Stimulated activated CD4-positive, alpha-beta T cell treated with anti-CD3 and anti-CD28 coated beads, Interleukin-1b, Interleukin-23, amount 100 ng/mL, for 4 hours (primary cell): ENCODE measurements at places on chromosomes 3 and 15.

DNA sequence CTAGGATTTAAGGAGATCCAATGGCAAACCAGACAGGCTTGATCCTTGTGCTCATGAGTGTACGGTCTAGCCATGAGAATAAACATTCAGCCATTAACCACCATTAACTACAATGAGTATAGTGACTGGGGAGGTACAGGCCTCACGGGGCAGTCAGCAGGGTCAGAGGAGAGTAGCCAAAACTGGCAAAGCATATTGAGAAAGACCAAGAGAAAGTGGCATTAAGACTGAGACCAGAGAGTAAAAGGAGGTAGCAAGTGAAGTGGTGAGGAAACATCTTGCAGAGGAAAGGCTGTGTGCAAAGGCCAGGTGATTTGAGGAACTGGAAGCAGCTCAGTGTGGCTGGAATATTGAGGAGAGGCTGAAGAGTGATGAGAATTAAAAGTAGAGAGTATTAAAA lies 407.2 kb upstream of the LMCD1 start:
- DNase-seq: no peak

- DNase-seq: no peak
These were observed 38.2 kb downstream of the STAG1 start for GRCh38 chr3:136714020-136714419.

GRCh38 chr3:64825404-64826120 lies 137.8 kb upstream of the ADAMTS9 start:
- DNase-seq: no peak

- no peak for DNase-seq
These were observed 33.0 kb downstream of the PTPRG start for GRCh38 chr3:61594144-61594963.

- DNase-seq: no peak
These were observed 34.0 kb downstream of the CBLB start for GRCh38 chr3:105834768-105835167.

DNA sequence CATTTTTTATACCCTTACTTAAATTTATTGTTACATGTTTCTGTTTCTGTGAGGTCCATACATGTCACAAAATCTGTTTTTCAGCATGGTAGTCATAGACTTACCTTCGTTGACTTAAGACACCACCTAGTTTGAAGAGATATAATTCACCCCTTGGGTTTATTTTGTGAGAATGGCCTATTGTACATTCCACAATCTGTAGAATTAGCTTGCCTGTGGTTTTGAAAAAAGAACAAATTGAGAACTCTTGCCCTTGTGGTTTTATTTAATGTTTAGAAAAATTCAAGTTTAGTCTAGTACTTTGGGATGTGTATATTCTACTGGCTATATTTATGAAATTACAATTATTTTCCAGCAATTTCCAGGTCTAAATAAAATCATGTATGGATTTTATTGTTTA lies 31.6 kb downstream of the FILIP1L start:
- DNase-seq: no peak

- DNase-seq: no peak
These were observed 86.6 kb downstream of the SNRK start for GRCh38 chr3:43372809-43373559.

DNA sequence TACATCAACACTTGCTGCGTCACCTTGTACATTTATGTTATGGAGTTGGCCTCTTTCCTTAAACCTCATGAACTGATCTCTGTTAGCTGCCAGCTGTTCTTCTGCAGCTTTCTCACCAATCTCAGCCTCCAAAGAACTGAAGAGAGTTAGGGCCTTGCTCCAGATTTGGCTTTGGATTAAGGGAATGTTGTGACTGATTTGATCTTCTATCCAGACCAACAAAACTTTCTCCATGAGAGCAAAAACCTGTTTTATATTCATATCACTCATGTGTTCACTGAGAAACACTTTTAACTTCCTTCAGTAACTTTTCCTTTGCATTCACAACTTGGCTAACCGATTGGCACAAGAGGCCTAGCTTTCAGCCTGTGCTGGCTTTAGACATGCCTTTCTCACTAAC lies 1156.0 kb upstream of the CADM2 start:
- DNase-seq: no peak

DNA sequence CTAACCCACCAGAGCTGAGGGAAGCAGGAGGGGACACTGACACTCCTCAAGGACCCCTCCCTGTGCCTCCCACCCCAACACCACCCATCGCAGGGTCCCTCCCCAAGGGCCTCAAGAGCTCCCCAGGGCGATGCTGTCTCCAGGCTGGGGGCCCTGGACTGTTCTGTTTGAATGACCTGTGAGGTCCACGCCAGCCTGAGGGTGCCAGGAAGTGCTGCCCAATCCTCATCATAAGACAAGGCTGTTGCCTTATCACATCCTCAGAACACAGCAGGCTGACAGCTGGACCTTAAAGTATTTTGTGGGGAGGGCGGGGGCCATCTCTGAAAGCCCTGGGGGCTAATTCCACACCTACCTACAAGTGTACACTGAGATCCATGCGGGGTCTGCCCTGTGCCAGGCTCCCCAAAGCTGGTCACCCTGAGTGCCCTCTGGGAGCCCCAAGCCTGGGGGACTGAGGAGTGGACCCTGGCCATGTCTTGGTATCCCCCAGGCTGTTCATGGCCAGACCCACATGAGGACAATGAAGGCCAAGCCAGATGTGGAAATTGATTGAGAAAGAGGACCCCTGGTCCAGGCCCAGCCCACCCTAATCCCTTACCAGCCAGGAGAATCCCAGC lies 23.8 kb upstream of the GOLGA6C start:
- DNase-seq: no peak

DNA sequence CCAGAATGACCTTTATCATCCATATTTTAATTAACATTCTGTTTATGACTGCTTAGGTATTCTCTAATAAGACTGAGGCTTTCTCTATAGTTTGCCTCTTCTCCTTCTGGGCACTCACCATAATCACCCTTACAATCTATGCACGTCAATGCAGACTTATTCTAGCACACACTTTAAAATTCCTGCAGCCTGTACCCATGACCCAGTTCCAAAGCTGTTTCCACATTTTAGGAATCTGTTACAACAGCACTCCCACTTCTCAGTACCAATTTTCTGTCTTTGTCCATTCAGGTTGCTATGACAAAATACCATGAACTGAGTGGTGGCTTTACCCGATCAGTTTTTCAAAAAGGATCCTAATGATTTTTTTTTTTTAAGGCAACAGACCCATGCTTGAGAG lies 103.5 kb downstream of the SOX14 start:
- no peak for DNase-seq

GRCh38 chr15:28989239-28989830 lies 103.6 kb downstream of the APBA2 start:
- DNase-seq: no peak

DNA sequence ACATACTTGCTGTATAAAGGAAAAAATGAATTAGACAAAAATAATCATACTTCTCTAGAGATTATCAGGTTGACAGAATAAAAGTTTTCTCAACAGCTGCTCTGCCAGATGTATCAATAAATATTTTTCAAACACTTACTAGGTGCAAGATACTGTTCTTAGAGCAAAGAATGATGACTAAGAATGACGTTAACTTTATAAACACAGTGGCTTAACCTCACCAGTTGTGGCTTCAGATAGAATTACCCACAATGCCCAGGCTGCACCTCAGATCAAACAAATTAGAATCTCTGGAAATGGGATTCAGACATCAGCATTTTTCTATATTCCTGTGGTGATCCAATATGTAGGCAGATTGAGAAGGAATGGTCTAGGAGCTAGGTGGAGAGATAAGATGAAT lies 422.4 kb upstream of the ATP11B start:
- DNase-seq: no peak

DNA sequence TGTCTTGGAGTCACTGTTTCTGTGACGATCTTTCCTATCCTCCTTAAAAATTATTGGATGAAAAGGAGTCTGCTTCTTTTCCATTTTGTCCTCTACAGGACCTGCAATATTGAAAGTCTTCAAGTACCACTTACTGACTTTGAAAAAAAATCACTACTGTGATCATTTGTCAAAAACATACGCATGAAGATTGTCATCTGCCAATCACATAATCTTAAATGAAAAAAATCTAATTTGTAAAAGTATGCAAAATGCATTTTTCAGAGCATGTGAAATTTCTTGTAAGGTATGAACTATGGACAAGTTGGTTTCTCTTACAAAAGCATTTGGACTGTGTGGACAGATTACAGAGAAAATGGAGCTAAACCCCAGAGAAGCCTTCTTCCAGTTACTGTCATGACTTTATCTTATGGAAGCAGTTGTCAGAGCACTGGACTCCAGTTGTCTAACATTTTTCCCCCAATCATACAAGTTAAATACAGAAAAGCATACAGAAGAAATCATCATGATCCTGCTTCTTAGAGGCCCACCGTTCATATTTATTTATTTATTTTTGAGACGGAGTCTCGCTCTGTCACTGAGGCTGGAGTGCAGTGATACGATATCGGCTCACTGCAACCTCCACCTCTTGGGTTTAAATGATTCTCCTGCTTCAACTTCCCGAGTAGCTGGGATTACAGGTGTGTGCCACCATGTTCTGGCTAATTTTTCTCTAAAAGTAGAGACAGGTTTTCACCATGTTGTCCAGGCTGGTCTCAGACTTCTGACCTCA lies 3.4 kb upstream of the PXK start:
- no peak for DNase-seq

DNA sequence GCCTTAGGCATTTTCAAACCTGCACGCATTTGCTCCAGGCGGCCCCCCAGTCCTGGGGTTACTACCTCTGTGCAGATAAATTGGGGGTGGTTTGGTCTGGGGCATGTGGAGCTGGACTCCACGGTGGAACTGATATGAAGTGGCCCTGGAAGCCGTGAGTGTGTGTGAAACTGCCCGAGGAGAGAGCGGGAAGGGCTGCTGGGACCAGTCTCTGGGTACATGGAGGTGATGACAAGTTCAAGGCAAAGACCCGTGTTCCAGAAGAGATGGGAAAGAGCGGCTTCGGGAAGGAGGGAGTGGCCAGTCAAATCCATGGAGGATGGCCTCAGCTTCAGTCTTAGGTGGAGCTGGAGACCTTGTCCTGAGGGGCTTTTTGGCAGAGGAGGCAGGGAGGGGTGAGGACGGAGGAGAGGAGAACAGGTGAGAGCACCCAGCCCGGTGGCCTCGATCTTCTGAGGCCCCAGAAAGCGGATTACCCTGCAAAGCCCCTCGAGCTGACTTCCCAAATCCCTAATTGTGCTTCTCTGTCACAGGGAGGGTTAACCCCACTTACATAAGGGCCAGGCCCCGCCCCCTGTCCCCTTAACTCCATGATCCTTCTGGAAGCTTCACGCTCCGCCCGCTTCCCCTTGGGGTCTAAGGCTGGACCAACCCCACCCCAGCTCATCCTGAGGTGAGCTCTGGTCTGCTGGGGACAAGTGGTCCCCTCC lies 1.9 kb upstream of the NR2E3 start:
- no peak for DNase-seq

GRCh38 chr15:39028069-39028468 lies 463.5 kb upstream of the RASGRP1 start:
- no peak for DNase-seq

GRCh38 chr3:186251948-186252619 lies 110.0 kb downstream of the DGKG start:
- no peak for DNase-seq

GRCh38 chr15:59443341-59444072 lies 5.5 kb downstream of the FAM81A start:
- DNase-seq: no peak

GRCh38 chr3:149085828-149086231 lies 503 bp downstream of the HLTF start:
- no peak for DNase-seq

GRCh38 chr15:38689522-38689921 lies 124.9 kb upstream of the RASGRP1 start:
- DNase-seq: no peak

- no peak for DNase-seq
These were observed 77.7 kb downstream of the ABHD5 start for GRCh38 chr3:43768381-43768973.

DNA sequence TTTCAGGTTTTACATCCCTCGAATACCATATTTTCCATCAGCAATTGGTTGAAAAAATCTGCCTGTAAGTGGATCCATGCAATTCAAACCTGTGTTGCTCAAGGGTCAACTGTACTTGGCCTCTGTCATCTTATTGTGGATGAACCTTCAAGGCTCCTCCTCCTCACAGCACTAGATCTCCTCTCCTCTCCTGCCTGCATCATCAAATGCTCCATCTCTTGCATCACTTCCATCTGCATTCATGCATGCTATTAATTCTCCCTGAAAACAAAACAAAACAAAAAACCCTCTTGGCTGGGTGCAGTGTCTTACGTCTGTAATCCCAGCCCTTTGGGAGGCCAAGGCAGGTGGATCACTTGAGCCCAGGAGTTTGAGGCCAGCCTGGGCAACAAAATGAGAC lies 10.1 kb downstream of the BCL2L10 start:
- no peak for DNase-seq

DNA sequence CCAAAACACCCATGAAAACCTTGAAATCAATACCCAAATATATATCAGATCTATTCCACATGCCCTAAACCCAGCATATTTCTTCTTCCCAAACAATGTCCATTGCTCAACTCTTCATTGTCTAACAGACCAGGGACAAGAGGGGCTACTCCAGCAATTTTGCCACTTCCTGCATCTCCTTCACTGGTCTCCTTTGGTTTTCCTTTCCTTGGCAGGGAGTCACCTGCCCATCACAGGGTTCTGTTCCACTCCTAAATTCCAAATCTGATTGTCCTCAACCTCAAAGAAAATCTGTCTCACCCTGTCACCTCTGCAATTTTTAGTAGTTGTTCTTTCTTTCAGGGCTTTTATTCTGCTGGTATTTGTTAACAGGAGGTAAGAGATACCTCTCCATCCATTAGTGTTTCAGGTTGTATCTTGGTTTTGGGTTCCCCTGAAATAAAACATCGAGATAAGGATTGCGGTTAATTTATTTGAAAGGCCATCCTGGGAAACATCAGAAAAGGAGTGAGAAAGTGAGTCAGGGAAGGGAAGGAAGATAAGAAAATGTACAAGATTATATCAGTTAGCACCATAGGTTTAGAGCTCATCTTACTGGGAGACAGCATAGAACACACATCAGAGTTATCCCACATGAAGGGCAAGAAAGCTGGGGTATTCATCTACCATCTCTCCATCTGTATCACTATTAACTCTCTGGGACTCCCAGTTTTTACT lies 13.6 kb downstream of the ZBED2 start:
- DNase-seq: no peak

GRCh38 chr3:14810070-14810791 lies 8.5 kb upstream of the FGD5 start:
- no peak for DNase-seq

GRCh38 chr3:2850701-2851100 lies 259.5 kb downstream of the IL5RA start:
- DNase-seq: no peak

GRCh38 chr3:143436231-143436930 lies 316.8 kb downstream of the CHST2 start:
- DNase-seq: no peak

GRCh38 chr15:40266828-40267304 lies 16.0 kb downstream of the ANKRD63 start:
- DNase-seq: no peak
